ENCODE measurements at places on chromosomes 12 and 14. TPM values are rescaled to one million over a fixed set of nuclear protein-coding genes. Genes with fewer than 3 reads are reported as not detected.

The GPR132 gene
- 66.7 TPM for total RNA-seq

The CLBA1 gene
- total RNA-seq: 1.7 TPM

The SERPINA9 gene
- total RNA-seq: not detected

The SPX gene
- total RNA-seq: not detected

The TMEM233 gene
- not detected for total RNA-seq

The AMDHD1 gene
- total RNA-seq: 0.91 TPM

The TAS2R14 gene
- total RNA-seq: 0.91 TPM

The KRT4 gene
- not detected for total RNA-seq

The GLT1D1 gene
- 0.19 TPM for total RNA-seq

The FERMT2 gene
- total RNA-seq: 0.61 TPM

Data from CD4-positive, alpha-beta T cell (primary cell).